Ammon's horn (tissue), 1 donor: ENCODE measurements at places on chromosomes 5 and 9.

DNA sequence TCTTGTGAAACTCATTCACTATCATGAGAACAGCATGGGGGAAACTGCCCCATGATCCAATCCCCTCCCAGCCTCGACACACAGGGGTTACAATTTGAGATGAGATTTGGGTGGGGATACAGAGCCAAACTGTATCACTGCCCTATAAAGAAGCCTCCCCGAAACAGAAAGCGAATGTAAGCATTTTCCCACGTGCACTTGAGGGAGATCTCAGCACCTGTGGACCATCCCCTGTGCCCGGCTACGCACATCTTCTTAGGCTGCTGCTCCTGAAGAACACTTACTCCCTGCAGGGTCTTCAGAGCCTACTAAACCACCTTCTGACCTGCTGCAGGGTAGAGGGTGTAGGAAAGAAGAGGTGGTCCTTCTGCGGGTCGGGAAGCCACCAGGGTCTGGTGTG is 410.2 kb upstream of the IRX2 start:
- DNase-seq = no peak

GRCh38 chr5:56116599-56117141 is 116.5 kb downstream of the ANKRD55 start:
- DNase-seq = no peak

DNA sequence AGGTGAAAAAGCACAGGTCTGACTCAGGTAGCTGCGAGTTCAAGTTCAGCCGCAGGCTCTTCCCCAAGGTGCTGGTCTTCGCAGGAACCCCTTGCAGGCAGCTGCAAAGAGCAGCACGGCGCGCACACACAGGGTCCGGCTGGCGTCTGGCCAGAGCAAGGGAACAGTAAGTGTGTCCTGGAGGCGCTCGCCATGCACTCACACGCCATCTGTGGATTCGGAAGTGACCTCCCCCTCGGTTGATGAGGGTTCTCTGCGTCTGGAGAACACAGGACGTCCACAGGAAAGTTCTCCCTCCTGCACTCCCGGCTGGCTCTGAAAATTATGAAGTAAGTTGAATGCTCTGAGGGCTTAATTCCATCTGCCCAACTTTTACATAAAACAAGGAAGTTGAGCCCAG is 14.0 kb upstream of the EGFL7 start:
- no peak for DNase-seq

DNA sequence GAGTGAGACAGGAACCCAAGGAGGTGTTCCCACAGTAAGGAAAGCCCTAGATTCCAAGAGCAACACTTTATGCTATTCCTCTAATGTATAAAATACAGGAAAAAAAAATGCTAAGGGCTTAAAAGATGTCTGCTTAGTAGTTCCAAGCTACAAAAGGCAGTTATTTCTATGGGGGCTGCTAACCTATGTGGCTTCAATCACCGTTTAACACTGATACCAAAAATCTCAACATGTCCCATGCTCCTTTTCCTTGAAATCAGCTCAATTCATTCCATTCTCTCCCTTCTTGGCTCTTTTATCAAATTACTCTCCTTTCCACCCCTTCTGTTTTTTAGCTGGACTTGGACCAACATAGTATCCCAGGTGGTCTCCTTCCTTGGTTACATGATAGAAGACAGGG is 20.6 kb downstream of the CCNH start:
- DNase-seq = no peak

DNA sequence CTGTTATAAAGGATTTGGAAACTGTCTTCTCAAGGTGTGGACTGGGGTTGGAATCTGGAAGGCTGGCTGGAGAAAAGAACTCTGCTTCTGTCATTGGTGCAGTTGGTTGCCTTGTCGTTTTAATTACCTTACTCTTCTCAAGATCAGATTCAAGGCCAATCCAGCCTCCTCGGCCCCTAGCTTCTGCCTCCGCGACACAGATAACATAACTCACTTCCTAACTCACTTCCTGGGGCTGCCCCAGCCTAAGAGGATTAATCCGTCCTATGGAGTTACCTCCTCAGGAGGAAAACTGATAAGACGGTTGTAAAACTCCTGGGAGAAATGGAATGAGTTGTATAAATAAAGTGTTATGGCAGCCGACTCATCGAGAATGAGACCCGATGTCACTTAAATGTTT is 389.1 kb upstream of the WWC1 start:
- no peak for DNase-seq

DNA sequence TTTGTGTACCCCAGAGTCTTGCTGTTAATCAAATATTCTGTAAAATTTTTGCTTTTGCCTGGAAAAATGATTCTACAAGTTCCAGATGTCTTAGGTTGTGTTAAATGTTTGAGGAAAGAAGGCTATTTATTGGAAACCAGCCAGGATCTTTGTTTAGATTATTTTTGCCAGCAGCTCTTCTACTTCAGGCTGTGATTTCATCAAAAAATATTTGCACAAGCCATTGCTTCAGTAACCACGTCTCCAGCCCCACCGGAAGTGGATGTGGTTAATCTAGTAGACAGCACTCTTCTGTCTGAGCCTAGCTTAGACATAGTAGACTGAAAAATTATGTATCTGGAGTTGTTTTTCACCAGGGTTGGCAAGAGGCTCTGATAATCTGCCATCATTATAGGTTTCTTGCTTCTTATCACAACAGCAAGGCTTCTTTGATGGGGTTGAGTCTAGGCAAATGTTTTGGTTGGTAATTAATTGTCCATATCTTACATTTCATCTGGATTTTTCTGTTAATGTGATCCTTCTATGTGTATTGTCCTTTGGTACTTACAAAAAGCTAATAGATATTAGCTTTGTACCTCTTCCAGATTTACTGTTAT is 17.1 kb downstream of the KCTD16 start:
- no peak for DNase-seq
